ENCODE measurements at places on chromosomes 4 and X.

DNA sequence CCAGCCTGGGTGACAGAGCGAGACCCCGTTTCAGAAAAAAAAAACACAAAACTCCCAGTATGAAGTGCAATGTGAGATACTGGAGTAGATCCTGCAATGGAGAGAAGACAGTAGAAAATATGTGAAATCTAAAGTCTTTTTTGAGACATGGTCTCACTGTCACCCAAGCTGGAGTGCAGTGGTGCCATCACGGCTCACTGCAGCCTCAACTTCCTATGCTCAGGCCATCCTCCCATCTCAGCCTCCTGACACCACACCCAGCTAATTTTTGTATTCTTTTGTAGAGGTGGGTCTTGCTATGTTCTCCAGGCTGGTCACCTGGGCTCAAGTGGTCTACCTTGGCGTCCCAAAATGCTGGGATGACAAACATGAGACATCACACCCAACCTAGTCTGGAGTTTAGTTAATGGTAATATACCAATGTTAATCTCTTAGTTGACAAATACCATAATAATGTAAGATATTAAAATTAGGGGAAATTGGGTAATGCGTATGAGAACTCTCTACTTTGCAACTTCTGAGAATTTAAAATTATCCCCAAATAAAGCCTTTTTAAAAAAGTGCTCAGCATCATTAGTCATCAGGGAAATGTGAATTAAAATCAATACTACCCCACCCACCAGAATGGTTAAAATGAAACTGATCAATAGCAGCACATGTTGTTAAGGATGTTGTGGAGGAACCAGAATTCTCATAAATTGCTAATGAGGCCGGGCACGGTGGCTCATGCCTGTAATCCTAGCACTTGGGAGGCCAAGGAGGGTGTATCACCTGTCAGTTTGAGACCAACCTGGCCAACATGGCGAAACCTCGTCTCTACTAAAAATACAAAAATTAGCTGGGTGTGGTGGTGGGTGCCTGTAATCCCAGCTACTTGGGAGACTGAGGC lies 15.0 kb downstream of the RBMX start:
- DNase-seq, result no peak

DNA sequence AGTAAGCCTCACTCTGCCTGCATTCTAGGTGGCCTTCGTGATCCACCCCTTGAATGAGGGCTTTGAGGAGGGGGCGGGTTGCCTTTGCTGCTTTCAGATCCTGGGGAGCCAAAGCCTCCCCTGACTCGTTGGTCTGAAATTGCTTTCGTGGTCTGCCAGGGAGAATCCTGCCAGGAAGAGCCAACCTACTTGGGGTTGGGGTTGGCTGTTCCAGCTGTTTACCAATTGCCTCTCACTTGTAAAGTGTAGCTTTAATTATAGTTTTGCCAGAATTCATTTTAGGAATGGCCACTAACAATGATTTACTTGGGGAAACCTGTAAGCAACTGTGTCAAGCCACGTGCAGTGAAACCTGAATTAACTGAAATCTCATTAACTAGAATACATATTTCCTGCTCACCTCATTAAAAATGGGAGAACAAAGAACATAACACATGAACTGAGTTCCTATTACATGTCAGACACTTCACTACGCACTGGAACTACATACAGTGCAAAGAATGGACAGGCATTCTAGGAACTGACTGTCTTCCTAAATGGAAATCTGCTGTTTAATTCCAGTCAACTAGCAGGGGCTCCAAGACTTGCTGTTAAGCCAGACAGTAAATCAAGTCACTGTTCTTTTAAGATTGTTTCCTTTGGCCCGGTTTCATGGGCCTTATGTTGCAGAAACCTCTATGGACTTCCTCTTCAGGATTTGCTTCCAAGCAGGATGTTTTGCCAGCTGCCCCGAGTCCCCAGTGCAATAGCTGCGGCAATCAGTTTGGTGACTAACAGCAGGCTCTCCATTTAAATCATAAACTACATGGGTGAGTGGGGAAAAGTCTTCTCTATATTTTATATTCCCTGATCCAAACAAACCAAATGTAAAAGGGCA lies 16.4 kb upstream of the NKRF start:
- DNase-seq, result peak; percentile 89

DNA sequence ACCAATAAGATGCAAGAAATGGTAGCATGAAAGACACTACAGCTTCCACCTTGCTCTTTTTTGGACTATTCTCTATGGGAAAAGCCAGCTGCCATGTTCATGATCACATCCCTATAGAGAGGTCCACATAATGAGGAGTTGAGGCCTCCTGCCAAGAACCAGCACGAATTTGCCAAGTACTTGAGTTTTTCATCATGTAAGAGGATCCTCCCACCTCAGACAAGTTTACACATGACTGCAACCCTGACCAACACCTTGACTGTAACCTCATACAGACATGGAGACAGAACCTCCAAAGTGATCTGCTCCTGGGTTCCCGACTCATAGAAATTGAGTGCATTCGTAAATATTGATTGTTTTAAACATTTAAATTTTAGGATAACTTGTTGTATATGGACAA lies 135.2 kb upstream of the TSPAN5 start:
- no peak for DNase-seq

DNA sequence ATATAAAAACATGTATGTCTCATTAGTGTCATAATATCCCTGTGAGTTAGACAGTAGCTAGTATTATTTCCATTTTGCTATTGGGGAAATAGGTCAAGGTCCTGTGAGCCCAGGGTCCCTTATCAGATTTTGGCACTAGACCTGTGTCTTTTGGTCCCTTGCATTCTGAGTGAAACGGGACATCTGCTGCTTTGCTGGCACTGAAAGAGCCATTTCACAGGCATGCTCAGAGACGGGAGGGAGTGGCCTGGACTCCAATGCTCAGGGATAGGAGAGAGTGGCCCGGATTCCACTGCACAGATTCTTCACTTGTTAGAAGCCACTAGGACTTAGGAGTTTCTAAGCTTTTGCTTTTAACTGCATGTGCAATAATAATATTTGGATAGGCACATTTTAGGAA lies 177.2 kb downstream of the TSPAN5 start:
- no peak for DNase-seq

DNA sequence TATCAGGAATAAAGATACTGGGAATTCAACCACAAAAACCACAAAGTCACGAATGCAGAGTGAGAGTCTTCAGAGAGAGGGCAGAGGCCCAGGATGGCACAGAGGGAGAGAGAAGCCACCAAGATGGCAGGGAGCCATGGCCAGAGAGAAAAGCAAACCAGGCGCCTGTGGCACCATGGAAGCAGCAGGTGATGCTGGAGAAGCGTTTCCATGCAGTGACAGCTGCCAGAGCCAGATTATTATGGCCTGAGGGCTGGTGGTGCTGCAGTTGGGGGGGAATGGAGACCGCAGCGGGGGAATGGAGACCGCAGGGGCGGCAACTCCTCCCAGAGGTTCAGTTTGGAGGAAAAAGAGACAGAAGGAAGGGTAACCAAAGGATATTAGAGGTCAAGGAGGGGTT lies 5.8 kb downstream of the TAFAZZIN start:
- no peak for DNase-seq

DNA sequence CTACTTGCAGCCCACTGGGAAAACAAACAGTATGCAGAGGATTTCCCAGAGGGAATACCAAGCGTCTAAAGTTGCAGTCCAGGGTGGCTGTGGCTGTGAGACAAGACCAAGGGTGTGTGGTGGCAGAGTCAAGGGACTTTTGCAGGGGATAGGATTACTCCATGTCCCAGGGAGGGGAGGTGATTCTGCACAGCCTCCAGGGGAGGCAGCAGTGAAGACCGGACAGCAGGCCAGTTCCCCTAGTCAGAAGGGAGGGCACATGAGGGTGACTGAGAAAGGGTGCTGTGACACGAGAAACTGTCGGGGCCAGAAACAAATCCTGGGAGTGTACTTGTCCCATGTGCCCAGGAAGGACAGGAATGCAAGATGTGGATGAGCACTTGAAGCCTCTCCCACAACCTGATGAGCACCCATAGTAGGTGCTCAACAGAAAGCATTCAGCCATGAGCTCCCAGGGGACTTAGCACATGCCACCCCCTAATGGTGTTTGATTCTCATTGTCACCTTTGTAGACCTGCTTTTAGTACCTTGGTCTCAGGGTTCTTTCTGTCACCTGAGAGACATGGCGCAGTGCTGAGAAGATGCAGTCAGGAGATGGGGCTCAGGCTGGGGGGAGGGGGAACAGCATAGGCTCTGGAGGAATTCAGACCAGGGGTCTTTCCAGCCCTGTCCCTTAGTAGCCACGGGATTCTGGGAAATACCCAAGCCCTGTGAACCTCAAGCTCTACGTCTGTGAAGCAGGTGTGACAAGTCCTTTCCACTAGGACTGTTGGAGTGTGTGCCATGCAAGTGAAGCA lies 18.1 kb upstream of the HSFX3 start:
- DNase-seq, result no peak

GRCh38 chr4:152015597-152016302 lies 254.9 kb upstream of the GATB start:
- DNase-seq, result no peak

- DNase-seq, result peak; percentile 25
These were observed 10.8 kb upstream of the NR3C2 start for GRCh38 chr4:148452970-148453369.

DNA sequence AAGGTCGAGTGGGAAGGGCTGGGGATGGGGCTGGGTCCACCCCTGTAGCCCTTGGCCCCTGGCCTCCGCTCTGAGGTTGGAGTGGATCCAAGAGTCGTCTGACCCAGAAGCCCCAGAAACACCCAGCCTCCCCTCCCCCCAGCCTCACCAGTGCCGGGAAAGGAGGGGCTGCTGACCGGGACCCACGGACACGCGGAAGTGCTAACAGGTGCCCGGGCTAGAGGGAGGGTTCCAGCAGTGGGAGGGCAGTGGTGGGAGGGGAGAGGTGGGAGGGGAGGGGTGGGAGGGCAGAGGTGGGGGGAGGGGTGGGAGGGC lies 131.8 kb upstream of the NKX1-1 start:
- DNase-seq, result no peak

- peak; percentile 60 for DNase-seq
These were observed 802 bp downstream of the COX18 start for GRCh38 chr4:73068491-73069337.

GRCh38 chrX:85052205-85052604 lies 48.5 kb downstream of the APOOL start:
- DNase-seq, result peak; percentile 13

- no peak for DNase-seq
These were observed 3.0 kb downstream of the PLXNB3 start for GRCh38 chrX:153766871-153767673.

- no peak for DNase-seq
These were observed 56.9 kb upstream of the ATP6AP2 start for GRCh38 chrX:40523852-40524251.

DNA sequence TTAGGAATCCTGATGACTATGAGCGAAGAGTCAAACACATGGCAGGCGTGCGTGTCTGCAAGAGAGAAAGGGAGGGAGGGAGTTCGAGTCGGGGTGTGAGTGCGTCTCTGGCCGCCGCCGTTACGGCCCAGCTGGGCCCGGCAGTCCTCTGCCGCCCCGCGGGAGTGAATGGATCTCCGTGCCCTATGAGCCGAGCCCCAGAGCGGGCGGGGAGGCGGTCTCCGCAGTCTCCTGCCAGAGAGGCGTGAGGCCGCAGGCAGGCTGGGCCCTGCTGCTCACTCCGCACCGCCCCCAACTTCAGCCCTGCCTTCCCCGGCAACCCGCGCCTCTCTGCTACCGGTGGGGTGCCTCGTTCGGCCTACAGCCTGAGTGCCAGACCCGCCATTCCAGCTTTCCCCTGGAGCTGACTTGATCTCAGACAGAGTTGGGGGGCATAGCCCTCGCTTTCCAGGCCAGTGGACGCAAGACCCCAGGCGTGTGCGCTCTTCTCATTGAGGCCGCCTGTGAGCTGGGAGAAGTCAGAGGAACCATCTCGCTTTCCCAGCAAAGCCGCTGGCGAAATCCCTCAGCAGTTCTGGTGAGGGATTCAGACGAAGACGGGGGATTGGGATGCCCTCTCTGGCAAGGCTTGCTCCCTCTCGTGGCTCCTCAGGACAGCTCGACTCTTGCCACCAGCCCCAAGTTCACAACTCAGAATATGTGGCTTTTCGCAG lies 1.4 kb downstream of the SLC16A2 start:
- DNase-seq, result peak; percentile 13

- DNase-seq, result no peak
These were observed 4.8 kb upstream of the JCHAIN start for GRCh38 chr4:70671091-70671490.

DNA sequence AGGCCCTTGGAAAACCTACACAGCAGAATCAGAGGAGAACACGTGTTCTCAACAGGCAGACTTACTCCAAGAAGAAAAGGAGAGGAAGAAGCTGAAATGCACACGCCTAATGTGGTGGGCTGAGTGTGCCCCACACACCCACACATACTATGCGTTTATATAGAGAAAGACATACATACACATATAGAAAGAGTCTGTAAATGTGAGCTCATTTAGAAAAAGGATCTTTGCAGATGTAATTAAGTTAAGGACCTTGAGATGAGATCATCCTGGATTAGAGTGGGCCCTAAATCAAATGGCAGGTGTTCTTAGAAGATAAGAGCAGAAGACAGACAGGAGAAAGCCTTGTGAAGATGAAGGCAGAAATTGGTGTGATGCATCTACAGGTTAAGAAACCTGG lies 87.2 kb upstream of the KLF3 start:
- DNase-seq, result no peak

GRCh38 chr4:124432500-124432899 lies 280.0 kb downstream of the ANKRD50 start:
- peak; percentile 86 for DNase-seq

DNA sequence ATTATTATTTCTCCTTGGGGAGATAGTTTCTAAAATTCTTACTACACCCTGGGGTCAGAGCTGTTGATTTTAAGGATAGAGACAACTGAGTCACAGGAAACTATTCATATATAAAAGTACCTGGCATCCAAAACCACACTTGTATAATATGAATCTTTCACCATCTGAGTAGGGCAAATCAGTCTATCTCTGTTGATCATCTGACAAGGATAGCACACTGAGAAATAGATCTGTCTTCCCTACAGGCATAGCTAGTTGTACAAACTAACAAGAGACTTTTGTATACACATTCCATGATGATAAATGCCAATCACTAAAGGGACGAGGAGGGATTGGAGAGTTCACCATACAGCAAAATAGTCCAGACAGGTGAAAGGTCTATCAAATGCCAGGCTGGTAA lies 30.0 kb downstream of the PKD2 start:
- no peak for DNase-seq

DNA sequence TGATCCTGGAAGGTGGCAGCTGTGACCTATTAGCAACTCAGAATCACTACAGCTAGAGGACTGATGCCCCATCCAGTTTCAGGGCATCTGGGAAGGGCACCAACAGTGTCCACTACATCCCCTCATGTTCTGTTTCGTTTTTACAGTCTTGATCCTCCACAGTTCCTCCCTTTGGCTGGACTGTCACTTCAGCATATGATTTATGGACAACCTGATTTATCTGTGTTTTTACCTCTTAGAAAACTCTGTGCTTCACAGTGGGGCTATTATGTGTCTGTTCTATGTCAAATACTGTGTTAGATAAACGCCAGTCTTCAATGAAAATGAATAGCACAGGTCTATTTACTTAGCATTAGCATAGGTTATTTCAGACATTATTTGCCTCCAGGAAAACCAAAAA lies 63.1 kb upstream of the GRPR start:
- no peak for DNase-seq

DNA sequence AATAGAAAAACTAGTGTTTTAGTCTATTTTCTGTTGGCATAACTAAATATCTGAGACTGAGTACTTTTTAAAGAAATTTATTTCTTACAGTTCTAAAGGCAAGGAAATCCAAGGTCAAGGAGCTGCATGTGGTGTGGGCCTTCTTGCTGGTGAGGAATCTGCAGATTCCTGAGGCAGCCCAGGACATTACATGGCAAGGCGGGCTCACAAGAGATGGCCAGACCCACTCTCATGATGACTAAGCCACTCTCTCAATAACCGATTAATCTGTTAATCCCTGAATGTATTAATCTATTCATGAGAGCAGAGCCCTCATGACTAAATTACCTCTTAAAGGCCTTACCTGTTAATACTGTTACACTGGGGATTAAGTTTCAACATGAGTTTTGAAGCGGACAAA lies 340.8 kb downstream of the GRXCR1 start:
- no peak for DNase-seq
